ENCODE measurements at places on chromosomes 13 and 19.

GRCh38 chr13:31476753-31477152 lies 262.6 kb upstream of the RXFP2 start:
- DNase-seq = no peak

- no peak for DNase-seq
These were observed 47.1 kb downstream of the COL4A2 start for GRCh38 chr13:110354123-110354627.

- DNase-seq = no peak
These were observed 62.8 kb upstream of the EDNRB start for GRCh38 chr13:77981281-77981881.

DNA sequence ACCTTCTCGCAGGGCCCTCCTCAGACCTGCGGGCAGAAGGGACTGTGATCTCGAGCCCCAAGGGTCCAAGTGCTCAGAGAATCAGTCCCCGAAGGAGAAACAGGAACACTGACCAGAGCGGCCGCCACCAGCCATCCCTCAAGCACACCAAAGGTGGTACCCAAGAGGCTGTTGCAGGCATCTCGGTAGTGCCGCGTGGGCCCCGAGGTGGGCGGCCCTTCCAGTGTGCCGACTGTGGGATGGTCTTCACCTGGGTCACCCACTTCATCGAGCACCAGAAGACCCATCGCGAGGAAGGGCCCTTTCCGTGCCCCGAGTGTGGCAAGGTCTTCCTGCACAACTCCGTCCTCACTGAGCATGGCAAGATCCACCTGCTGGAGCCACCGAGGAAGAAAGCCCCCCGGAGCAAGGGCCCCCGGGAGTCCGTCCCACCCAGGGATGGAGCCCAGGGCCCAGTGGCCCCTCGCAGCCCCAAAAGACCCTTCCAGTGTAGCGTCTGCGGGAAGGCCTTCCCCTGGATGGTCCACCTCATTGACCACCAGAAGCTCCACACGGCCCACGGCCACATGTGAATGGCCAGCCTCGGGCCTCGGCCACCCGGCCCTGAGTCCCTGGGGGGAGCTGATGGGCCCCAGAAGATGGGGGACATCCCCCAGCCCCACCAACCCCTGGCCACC lies 5.5 kb upstream of the ZNF135 start:
- no peak for DNase-seq

GRCh38 chr19:55080968-55081769 lies 5.5 kb downstream of the EPS8L1 start:
- no peak for DNase-seq

DNA sequence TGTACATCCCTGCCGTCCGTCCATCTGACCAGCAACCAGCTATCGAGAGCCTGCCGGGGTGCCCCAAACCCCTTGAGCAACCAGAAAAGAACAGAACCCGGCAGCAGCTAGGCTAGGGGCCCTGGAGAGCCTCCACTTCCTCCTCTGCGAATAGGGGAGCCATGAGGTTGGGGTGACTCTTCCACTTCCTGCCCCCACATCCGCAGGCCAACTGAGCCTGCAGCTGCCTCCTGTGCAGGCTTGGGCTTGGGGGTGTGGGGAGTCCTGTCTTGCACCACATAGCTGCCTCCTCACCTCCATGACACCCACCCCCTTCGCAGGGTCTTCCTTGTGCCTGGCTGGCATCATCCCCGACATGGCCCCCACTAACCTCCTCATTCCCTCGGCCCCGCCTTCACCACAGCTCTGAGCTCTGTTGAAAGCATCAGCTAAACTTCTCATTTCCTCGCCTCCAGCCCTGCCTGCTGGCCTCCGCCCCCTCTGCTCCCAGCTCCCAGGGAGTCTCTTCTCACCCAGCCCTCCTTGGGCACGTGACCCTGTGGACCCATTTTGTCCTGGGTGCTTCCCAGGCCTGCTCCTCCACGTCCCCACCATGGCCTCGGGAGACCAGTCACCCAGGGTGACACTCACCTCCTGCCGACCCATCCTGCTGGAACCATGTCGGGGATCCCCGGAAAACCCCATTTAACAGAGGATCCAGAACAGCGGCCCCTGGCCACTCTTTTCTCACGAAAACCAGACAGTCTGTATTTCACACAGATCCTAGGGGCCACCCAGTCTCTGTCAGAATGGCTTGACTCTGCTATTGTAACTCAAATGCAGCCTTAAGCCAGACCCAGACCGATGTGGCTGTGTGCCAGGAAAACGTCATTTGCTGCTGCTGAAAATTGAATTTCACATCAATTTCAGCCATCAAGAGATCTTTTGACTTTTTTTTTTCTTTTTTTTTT lies 50.4 kb downstream of the MYO9B start:
- no peak for DNase-seq

- DNase-seq = no peak
These were observed 180.8 kb upstream of the GPC6 start for GRCh38 chr13:93045836-93046235.

DNA sequence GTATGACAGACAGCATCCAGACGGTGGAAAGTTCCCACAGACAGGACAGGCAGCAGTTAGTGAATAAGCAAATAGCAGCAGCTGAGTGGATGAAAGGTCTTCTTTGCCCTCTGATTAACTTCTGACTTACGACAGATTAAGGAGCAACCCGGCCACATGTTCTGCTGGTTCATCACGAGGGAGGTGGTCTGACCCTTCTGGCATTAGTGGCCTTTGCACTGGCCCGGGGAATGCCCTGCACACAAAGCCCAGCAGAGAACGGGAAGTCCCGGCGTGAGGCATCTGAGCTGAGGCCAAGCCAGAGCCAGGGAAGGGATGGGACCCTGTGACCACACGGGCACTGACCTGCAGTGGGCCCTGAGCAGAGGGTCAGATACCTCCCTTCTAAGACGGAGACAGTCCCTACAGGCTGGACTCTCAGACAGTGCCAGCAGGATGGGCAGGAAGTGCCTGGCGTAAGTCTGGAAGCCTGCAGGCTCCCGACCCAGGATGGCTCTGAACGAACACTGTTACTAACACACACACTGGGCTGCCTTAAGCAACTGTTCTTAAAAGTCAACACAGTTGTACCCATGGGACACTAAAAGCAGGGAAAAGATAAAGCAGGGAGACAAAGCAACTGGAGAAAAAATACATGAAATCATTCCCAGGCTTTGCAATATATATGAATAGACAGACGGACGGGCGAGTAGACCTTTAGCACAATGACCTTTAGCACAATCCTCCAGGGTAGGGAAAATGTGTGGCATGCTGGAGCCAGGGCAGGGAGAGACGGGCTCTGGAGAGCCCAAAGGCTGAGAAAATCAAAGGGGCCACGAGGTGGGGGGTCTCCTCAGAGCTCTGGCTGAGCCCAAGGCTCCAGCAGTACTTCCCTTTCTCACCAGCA lies 6.3 kb downstream of the C19orf12 start:
- DNase-seq = no peak

- DNase-seq = no peak
These were observed 124.2 kb downstream of the TBC1D4 start for GRCh38 chr13:75357576-75358289.

All from nucleus accumbens (tissue), 56 donors.